Stimulated activated CD4-positive, alpha-beta T cell treated with anti-CD3 and anti-CD28 coated beads, Interleukin-1b, Interleukin-23, amount 100 ng/mL, for 24 hours (primary cell): ENCODE measurements at places on chromosomes 1 and 21.

- DNase-seq = no peak
Observed at GRCh38 chr1:205954819-205955404, 11.7 kb upstream of the SLC26A9 start.

DNA sequence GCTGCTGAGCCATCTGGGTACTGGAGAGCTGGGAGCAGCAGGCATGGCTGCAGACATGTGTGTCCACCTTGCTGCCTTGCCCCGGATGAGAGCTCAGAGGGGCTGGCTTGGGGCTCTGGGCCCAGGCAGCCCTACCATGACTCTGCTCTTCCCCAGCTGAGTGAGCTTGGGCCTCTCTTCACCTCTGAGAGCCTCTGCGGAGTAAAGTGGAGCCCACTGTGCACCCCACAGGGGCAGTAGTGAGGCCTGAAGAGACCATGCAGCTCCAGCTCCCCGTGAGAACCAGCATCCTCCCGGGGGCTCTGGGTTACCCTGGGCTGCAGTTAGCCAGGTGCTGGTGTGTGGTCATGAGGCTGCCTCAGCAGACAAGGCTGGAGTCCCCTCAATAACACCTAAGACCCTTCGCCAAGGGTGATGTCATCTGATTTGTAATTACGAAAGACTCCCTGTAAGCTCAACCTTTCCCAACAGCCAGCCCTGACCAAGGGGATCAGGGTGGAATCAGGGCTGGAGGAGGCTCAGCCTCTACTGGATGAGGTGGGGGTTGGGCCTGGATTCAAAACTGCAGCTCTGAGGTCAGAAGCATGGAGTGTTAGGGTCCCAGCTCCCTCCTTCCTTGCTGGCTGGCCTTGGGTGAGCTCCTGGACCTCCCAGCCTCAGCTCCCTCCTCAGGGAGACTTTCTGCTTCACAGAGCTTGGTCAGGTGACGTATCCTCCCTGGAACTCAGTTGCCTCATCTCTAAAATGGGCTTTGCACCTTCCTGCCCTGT is 308.0 kb downstream of the MATN1 start:
- no peak for DNase-seq

GRCh38 chr21:15749861-15750159 is 20.0 kb downstream of the USP25 start:
- no peak for DNase-seq

DNA sequence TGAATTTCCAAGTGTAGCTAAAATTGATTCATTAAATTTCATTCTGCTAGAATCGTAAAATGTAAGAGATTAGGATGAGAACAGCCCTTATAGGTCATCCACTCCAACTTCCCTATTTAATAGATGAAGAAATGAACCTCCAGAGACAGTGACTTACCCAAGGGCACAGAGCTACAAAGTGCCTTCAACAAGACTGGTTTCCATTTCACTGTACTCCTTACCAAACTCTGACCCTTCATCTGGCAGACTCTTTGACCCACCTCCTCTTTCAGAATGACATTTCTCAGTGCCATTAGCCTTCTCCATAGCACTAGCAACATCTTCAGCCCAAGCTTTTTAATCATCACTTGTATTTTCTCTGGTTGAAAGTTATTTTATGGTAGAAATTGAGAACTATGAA is 161.3 kb downstream of the NEK7 start:
- no peak for DNase-seq

- DNase-seq = no peak
Observed at GRCh38 chr1:150168960-150169601, 19.4 kb downstream of the PLEKHO1 start.

DNA sequence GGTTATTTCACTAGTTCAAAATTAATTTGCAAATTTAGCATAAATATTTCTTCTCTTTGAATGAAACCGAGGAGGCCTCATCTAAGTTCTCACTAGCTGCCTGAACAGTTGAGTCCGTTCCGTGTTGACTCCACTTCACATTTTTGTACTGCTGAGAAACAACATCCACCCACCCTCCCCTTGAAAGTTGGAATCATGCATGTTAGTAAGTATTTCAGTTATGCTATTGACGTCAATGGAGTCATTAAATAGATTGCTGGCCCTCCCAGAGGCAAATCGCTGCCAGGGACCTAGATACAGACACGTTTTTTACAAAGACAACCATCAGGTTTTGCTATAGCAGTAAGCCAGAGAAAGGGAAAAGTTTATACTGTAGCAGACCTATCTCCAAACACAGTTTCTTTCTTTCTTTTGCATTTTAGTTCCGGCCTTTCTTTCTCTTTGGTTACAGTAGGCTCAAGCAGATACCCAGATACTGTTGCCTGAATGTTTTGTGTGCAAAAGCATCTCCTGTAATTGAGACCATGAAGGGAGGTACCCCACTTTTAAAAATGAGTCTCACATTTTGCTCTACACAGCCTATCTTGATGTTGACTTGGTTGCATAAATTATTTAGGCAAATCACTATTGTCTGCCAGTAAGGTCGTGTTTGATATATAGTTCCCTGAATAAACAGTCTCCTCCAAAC is 262.6 kb upstream of the SGIP1 start:
- peak; percentile 54 for DNase-seq

GRCh38 chr1:90308421-90308820 is 313.5 kb downstream of the ZNF326 start:
- DNase-seq = no peak

GRCh38 chr1:97190326-97190725 is 468.7 kb downstream of the PTBP2 start:
- no peak for DNase-seq

DNA sequence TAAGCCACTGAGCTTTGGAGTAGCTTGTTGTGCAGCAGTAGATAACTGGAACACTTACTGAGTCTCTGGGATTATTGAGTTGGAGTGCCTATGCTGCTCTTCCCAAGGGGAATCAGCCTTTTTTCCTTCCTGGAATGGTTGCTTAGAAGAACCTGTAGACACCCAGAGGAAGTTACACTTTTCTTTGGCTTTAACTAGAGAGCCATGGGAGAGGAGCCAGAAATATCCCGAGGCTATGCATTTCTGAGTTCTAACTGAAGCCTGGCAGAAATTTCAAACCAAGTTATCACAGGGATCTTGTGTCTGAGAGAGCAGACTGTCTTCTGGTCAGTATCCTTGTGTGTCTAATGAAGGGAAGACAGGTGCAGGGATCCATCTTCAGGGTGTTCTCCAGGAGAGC is 28.3 kb downstream of the LAMC1 start:
- DNase-seq = no peak

- no peak for DNase-seq
Observed at GRCh38 chr1:226862890-226863289, 7.5 kb upstream of the PSEN2 start.

- no peak for DNase-seq
Observed at GRCh38 chr1:179938752-179939151, 15.9 kb upstream of the CEP350 start.

- DNase-seq = no peak
Observed at GRCh38 chr1:221138516-221138915, 259.3 kb downstream of the HLX start.

GRCh38 chr1:58989845-58990244 is 206.0 kb upstream of the JUN start:
- DNase-seq = no peak

GRCh38 chr1:43879414-43879813 is 54.2 kb upstream of the ARTN start:
- no peak for DNase-seq

DNA sequence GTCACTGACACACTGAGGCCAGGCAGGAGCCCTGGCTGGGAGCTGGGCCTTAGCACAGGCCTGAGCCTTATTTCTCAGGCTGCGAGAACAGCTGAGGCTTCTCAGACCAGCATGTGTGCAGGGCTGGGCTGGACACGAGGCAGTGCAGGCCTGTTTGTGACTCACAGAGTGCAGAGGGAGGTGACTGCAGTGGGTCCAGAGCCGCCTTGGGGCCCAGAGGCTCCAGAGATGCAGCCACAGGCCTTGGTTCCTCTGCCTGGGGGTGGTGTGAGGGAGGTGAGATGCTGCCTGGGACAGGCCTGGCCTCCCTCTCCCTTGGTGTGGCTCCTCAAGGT is 61.2 kb upstream of the ETV3 start:
- DNase-seq = no peak

DNA sequence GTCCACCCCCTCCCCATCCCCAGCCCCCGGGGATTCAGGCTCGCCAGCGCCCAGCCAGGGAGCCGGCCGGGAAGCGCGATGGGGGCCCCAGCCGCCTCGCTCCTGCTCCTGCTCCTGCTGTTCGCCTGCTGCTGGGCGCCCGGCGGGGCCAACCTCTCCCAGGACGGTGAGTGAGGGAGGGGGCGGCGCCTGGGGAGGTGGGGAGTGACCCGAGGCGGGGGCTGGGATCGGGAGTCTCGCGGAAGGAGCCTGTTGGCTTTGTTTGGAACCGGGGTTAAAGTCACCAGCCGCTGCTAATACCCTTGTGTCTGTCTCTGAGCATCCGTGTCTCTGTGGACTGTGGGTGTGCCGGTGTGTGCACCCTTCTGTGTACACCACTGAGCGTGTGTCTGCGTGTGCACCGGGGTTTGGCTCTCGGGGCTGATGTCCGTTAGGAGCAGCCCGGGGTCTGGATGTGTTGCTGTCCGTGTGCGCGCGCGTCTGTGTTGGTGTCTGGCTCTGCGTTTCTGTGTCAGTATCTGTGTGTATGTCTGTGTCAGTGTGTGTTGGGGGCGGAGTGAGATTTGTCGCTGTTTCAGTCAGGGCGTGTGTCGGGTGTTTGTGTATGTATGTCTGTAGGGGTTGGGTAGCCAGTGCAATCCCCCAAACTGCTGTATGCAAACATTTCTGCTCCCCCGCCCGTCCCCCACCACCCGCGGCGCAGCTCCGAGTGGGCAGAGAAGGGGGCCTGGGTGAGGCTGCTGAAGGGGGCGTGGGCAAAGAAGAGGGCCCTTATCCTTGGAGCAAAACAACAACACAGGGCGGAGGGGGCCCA is 480 bp downstream of the CADM3 start:
- no peak for DNase-seq

- DNase-seq = no peak
Observed at GRCh38 chr1:17919525-17920439, 164.6 kb downstream of the ACTL8 start.

GRCh38 chr1:66752000-66752592 is at the start of gene DYNLT5:
Gene DYNLT5 (plus strand): TSS chr1:66752459. CDS start chr1:66754659, 2,200 bp downstream.
- DNase-seq = no peak

- no peak for DNase-seq
Observed at GRCh38 chr1:1510912-1511532, 940 bp upstream of the ATAD3A start.

DNA sequence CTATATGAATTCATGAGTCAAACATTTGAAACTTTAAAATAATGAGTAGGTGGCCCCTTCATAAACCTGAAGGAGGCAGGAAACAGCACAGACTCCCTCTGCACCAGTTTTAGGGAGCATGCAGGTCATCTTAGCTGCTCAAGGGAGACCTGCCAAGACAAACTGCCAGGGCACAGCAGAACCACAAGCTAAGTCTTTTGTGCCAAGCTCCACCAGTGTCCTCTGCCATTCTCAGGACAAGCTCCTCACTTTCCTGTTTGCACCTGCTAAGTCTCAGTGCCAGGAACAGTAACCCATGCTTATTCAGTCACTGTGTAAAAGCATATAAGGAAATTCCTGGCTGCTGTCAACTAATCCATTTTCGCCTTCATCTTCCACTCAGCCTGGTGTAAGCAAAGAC is 368.9 kb downstream of the SEC16B start:
- no peak for DNase-seq

GRCh38 chr1:208105756-208106155 is 138.4 kb downstream of the PLXNA2 start:
- no peak for DNase-seq

- DNase-seq = no peak
Observed at GRCh38 chr1:182430263-182431068, 19.5 kb upstream of the RGSL1 start.

DNA sequence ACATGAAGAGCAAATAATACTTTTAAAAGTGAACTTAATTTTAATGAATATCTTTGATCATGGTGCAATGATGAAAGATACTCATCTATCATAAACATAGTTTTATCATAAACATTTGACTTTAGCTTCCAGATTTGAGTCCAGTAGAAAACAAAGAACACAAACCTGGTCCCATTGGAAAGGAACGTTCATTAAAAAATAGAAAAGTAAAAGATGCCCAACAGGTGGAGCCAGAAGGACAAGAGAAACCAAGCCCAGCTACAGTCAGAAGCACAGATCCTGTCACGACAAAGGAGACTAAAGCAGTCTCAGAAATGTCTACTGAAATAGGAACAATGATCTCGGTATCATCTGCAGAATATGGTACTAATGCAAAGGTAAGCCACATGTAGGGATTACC is 55.6 kb upstream of the MYOCOS start:
- DNase-seq = no peak

DNA sequence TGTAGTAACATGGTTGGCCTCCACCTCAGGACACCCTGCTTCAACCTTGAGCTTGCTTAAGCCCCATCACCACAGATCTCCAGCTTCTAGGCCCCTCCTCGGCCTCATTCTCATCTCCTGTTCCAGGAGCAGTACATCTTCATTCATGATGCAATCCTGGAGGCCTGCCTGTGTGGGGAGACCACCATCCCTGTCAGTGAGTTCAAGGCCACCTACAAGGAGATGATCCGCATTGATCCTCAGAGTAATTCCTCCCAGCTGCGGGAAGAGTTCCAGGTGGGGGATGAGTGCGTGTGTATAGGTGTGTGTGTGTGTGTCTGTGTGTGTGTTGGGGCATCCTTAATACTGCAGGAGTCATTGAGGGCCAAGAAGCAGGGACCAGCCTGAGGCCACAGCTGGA is 79.6 kb downstream of the PTPRU start:
- no peak for DNase-seq

GRCh38 chr1:66399888-66400529 is 133.9 kb upstream of the SGIP1 start:
- DNase-seq = no peak
